HTR-8/SVneo (cell line): ENCODE measurements at places on chromosomes 11 and 22.

- peak; percentile 69 for DNase-seq
Measured at GRCh38 chr22:21712751-21713427, 22.7 kb downstream of the YPEL1 start.

GRCh38 chr22:23767673-23768548 is at the start of gene CHCHD10:
Gene CHCHD10 (minus strand): TSS chr22:23767972. CDS start chr22:23767874, 98 bp downstream.
- DNase-seq: peak; percentile 71

DNA sequence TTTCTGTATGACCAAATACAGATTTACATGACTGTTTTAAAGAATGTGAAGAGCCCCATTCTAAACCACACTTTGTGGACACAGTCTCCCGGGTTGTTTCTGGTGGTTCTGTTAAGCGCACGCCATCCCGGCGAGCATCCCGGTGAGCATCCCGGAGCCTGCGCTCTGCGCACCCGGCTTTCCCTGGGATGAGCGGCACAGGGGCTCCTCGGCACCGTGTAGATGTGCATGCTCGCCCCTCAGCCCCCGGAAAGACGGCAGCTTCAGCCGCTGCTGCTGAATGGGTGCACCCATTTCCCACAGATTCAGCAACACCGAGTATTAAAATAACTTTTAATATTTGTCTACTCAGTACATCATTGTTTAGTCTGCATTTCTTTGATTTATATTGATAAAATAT is 36.0 kb downstream of the GLB1L2 start:
- DNase-seq: no peak

DNA sequence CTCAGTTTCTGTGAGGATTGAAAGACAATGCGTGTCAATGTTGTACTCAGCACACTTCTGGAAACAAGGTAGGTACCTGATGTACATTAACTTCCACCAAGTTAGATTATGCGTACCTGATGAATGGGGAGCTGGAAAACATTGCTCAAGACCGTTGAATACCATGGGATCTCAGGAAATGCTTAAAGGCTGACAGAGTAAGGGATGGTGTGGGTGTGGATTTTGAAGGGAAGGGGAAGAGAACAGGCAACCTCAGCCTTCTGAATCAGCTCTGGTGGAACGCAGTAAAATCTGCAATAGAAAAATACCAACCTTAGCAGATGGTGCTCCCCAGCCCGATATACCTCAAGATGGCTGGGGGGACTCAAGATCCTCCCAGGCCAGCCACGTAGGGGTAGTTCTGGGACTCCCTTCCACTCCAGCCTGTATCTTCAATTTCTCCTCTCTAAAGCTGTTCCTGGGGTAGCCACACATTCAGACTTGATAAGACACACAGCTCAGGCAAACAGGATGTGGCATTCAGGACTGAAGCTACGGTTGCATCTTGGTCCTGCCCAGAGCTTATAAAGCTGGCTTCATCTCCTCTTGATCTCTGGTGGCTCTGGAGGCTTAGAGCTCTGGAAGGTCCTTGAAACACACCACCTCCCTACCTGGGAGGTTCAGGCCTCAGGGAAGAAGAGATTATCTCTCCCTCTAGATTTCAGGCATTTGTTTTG is 111.8 kb downstream of the CTNND1 start:
- DNase-seq: no peak

DNA sequence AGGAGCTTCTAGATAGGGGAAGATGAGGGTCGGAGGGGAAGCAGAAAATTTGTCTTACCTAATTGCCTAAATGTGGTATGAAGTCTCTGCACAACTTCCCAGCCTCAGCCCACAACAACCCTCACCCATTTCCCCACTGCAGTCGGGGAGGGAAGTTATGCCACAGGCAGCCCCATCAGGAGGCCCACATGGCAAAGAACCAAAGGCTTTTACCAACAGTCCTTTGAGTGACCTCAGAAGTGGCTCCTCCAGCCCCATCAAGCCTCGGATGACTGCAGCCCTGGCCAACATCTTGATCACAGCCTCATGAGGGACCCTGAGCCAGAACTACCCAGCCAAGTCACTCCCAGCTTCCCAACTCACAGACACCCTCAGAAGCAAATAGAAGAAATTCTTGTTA is 54.8 kb downstream of the CHST1 start:
- DNase-seq: no peak

GRCh38 chr11:128219731-128220120 is 367.6 kb downstream of the ETS1 start:
- DNase-seq: no peak

GRCh38 chr11:116424615-116425261 is 348.0 kb downstream of the BUD13 start:
- DNase-seq: no peak

GRCh38 chr22:30694171-30694639 is 469 bp upstream of the OSBP2 start:
- peak; percentile 41 for DNase-seq

- DNase-seq: peak; percentile 79
Measured at GRCh38 chr11:3123761-3124733, 41.1 kb downstream of the OSBPL5 start.

DNA sequence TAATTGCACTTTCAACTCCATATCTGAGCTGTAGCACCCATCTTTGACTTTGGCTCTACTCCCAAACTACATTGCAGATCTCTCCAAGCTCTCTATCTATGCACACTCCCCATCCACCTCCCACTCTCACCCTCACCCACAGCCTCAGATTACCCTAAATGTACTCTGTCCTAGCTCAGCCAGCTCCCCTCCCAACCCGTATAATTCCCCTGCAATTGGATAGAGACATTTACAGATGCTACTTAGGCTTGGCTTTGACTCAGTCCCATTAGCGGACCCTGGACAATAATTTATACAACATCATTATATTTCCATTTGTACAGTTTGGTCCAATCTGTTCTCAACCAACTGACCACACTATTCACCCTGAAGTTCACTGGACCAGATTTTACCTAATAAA is 338.9 kb upstream of the ANO3 start:
- no peak for DNase-seq

- DNase-seq: no peak
Measured at GRCh38 chr11:38824573-38824972, 2226.5 kb upstream of the RAG2 start.

GRCh38 chr11:14331476-14332136 is 27.4 kb downstream of the RRAS2 start:
- no peak for DNase-seq

- no peak for DNase-seq
Measured at GRCh38 chr11:116262370-116262769, 510.4 kb downstream of the BUD13 start.

- peak; percentile 29 for DNase-seq
Measured at GRCh38 chr11:83836883-83837654, 550.9 kb upstream of the CCDC90B start.
